ENCODE measurements at places on chromosomes 2 and 18. TPM values are rescaled to one million over a fixed set of nuclear protein-coding genes. Genes with fewer than 3 reads are reported as not detected.

DNA sequence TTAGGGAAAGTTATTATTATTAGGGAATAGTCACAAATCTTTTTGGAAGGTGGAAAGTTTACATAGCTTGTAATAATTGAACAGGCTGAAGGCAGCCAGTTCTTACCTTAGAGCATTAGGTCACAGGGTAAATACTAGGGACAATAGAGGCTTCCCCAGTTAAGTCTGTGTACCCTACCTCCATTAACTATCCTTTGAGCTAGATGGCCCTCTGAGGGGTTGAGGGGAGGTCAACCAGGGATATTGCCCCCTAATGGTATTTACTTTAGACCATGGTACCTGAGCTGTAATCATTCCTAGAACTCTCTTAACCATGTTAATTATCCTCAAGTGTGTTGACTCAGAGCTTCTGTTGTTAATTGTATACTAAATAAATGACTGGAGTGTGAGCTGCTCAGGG lies 120.5 kb upstream of the SCN7A start:
- peaks cover 12% of the 10 kb centered on the region for H3K4me1 ChIP-seq
- H3K27me3 ChIP-seq: peaks cover 13% of the 10 kb centered on the region
- no peak overlapping the region for H3K27ac ChIP-seq
- no peak for DNase-seq
- H3K36me3 ChIP-seq: no peaks in the 10 kb centered on the region
- no peak overlapping the region for H3K4me3 ChIP-seq

The HAAO gene
- total RNA-seq: 1.0 TPM

The ZBTB7C gene
- not detected for total RNA-seq

GRCh38 chr2:39455826-39456225 lies 18.7 kb upstream of the MAP4K3 start:
- H3K36me3 ChIP-seq: peaks cover 13% of the 10 kb centered on the region
- H3K27me3 ChIP-seq: no peaks in the 10 kb centered on the region
- DNase-seq: no peak
- H3K4me1 ChIP-seq: peaks cover 4% of the 10 kb centered on the region
- no peak overlapping the region for H3K4me3 ChIP-seq

The GAREM1 gene
- total RNA-seq: not detected

GRCh38 chr18:51137891-51138290 lies 59.6 kb downstream of the MEX3C start:
- no peak overlapping the region for H3K4me3 ChIP-seq
- DNase-seq: no peak
- no peaks in the 10 kb centered on the region for H3K36me3 ChIP-seq
- H3K27me3 ChIP-seq: no peaks in the 10 kb centered on the region
- H3K4me1 ChIP-seq: peaks cover 3% of the 10 kb centered on the region

DNA sequence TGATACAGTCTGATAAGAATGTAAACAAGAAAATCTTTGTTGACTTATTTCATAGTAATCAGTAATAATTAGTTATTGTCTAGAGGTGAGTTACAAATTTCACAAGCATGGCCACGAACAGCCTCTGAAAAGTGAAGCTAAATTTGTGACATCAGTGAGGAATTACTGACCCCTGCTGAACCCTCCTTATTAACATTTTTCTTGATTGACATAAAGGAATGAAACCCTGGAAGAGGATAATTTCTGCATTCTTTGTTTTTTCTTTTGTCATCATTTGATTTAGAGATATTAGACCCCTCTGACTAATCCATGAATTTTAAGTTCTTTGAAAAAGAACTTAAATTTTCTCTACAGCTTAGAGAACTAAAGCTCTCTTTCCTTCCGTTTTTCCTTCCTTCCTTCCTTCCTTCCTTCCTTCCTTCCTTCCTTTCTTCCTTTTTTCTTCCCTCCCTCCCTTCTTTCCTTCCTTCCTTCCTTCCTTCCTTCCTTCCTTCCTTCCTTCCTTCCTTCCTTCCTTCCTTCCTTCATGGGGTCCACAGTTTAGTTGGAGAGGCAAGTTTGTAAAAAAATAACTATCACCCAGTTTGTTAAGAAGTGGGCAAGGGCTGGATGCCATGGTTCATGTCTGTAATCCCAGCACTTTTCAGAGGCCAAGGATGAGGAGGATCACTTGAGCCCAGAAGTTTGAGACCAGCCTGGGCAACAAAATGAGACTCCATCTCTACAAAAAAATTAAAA lies 387.0 kb downstream of the MTX2 start:
- no peak overlapping the region for H3K4me3 ChIP-seq
- H3K27me3 ChIP-seq: peaks cover 30% of the 10 kb centered on the region
- DNase-seq: no peak
- H3K27ac ChIP-seq: no peak overlapping the region
- H3K4me1 ChIP-seq: peaks cover 16% of the 10 kb centered on the region

DNA sequence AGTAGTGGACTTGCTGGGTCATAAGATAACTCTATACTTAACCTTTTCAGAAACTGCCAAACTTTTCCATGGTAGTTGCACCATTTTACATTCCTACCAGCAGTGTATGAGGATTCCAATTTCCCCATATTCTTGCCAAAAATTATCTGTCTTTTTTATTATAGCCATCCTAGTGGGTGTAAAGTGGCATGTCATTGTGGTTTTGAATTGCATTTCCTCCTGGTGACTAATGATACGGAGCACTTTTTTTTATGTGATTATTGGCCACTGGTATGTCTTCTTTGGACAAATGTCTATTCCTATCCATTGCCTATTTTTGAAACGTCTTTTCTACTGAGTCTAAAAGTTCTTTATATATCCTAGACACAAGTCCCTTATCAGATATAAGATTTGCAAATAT lies 44.3 kb downstream of the CACNB4 start:
- H3K27ac ChIP-seq: no peak overlapping the region
- H3K4me1 ChIP-seq: peaks cover 2% of the 10 kb centered on the region
- H3K27me3 ChIP-seq: no peaks in the 10 kb centered on the region
- no peaks in the 10 kb centered on the region for H3K36me3 ChIP-seq
- no peak overlapping the region for H3K4me3 ChIP-seq
- DNase-seq: no peak

The FAM237A gene
- not detected for total RNA-seq

The C1QL2 gene
- total RNA-seq: not detected

The DOK6 gene
- total RNA-seq: not detected

- H3K27me3 ChIP-seq: peaks cover 64% of the 10 kb centered on the region
- no peaks in the 10 kb centered on the region for H3K36me3 ChIP-seq
- H3K27ac ChIP-seq: no peak overlapping the region
- DNase-seq: no peak
- H3K4me1 ChIP-seq: peaks cover 5% of the 10 kb centered on the region
Observed at GRCh38 chr18:78971511-78972245, 7.9 kb upstream of the SALL3 start.

GRCh38 chr2:23859983-23860382 lies 66.9 kb downstream of the ATAD2B start:
- no peaks in the 10 kb centered on the region for H3K27me3 ChIP-seq
- peaks cover 7% of the 10 kb centered on the region for H3K36me3 ChIP-seq
- H3K4me3 ChIP-seq: no peak overlapping the region
- H3K4me1 ChIP-seq: no peaks in the 10 kb centered on the region

The TUBA3E gene
- total RNA-seq: not detected

GRCh38 chr2:41906338-41906725 lies 141.5 kb upstream of the PKDCC start:
- H3K27ac ChIP-seq: no peak overlapping the region
- no peaks in the 10 kb centered on the region for H3K36me3 ChIP-seq
- no peak overlapping the region for H3K4me3 ChIP-seq
- H3K27me3 ChIP-seq: peaks cover 17% of the 10 kb centered on the region

- H3K4me3 ChIP-seq: no peak overlapping the region
- no peaks in the 10 kb centered on the region for H3K36me3 ChIP-seq
- DNase-seq: no peak
- H3K27ac ChIP-seq: no peak overlapping the region
- no peaks in the 10 kb centered on the region for H3K4me1 ChIP-seq
Observed at GRCh38 chr2:190819840-190820301, 60.8 kb upstream of the GLS start.

GRCh38 chr2:183000846-183001245 lies 37.4 kb downstream of the NCKAP1 start:
- DNase-seq: no peak
- H3K36me3 ChIP-seq: no peaks in the 10 kb centered on the region
- no peak overlapping the region for H3K4me3 ChIP-seq
- H3K27me3 ChIP-seq: no peaks in the 10 kb centered on the region

- H3K27ac ChIP-seq: peak overlapping the region; percentile 98
- peak overlapping the region; percentile 94 for H3K4me3 ChIP-seq
- no peaks in the 10 kb centered on the region for H3K27me3 ChIP-seq
- no peak for DNase-seq
- H3K4me1 ChIP-seq: peaks cover 33% of the 10 kb centered on the region
Observed at GRCh38 chr2:190882411-190882766, 1.8 kb downstream of the GLS start.

GRCh38 chr18:23689616-23690504 lies 607 bp downstream of the LAMA3 start:
- peak overlapping the region; percentile 48 for H3K4me3 ChIP-seq
- H3K4me1 ChIP-seq: peaks cover 5% of the 10 kb centered on the region
- peaks cover 29% of the 10 kb centered on the region for H3K27me3 ChIP-seq
- peak; percentile 11 for DNase-seq
- H3K36me3 ChIP-seq: no peaks in the 10 kb centered on the region

DNA sequence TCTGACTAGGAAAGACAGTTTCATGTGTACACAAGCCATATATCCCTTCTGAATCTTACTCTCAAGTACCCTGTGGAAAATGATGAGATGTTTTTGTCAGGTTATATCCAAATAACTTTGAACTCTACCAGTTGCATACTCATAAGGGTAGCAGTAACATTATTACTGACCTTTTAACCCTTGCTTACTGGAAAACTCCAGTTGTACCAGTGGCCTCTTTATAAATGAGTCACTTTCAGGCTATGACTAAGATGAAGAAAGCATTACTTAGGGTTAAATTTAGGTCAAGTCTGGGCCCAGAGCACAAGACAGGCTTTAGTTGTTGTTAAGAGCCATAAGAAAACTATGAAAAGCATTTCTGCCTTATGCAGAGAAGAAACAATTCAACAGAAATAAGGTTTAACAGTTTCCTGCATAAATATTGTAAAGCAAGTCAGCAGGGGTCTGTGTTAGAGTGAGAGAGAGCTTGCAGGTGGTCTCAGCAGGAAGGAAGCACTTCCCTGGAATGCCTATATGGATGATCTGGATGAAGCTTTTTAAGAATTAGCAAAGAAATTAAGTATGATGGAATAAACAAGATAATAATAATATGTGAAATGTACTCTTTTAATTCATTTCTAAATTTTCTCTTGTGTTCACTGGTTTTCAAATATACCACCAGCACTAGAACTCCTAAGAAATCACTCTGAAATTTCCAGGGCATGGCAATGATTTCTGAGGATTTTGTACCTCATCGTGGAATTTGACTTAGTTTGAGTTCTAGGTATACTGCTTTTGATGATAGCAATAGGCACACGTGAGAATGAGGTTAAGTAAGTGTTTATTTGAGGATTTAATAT lies 126.6 kb downstream of the UBE2E3 start:
- no peaks in the 10 kb centered on the region for H3K27me3 ChIP-seq
- DNase-seq: peak; percentile 54
- peak overlapping the region; percentile 89 for H3K27ac ChIP-seq

DNA sequence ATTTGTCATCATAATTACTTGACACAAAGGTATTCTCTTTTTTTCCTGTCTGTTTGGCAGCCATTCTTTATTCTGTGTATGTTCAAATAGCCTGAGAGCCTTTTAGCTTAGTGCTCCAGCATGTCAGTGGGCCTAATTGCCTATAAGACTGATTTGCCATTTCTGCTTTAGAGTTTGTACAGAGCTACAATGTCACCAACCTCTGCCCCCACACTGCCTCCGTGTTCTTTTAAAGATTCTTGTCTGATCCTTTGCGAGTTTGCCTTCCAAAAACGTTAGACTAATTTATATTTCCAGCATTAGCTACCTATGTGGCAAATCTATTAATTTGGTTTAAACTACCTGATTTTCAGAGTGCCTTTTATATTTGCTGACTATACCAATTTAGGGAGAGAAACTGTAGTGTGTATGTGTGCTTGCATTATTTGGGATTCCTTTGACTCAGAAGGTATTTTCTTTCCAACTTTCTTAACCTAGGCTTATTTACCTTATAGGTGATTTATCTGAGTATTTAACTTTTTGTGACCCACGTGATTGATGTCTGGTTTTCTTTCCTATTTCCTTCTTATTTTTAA lies 70.8 kb downstream of the FAM117B start:
- H3K36me3 ChIP-seq: peaks cover 26% of the 10 kb centered on the region
- H3K27ac ChIP-seq: peak overlapping the region; percentile 91

- H3K27me3 ChIP-seq: no peaks in the 10 kb centered on the region
- H3K4me3 ChIP-seq: no peak overlapping the region
- peak overlapping the region; percentile 60 for H3K27ac ChIP-seq
- peaks cover 33% of the 10 kb centered on the region for H3K36me3 ChIP-seq
- peaks cover 39% of the 10 kb centered on the region for H3K4me1 ChIP-seq
- no peak for DNase-seq
Observed at GRCh38 chr2:143217512-143218115, 88.4 kb downstream of the ARHGAP15 start.

DNA sequence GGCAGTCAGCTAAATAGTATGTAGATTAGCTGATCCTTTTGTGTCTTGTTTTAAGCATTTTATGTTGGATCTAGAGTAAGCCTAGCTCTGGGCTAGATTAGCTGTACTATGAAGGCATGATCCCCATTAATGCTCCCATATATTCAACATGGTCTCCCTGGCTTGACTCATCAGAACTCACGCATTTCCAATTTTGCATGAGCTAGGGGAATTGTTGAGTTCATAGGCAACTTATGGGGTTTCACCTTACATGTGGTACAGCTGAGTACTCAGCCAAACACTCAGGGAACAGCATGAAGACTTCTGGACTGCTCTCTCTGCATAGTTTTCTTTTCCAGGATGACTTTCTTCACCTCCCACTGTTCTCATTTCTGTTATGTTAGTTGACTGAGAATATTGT lies 248.2 kb downstream of the TMX3 start:
- H3K4me1 ChIP-seq: peaks cover 4% of the 10 kb centered on the region
- H3K27ac ChIP-seq: no peak overlapping the region
- no peaks in the 10 kb centered on the region for H3K36me3 ChIP-seq
- DNase-seq: no peak
- no peak overlapping the region for H3K4me3 ChIP-seq
- no peaks in the 10 kb centered on the region for H3K27me3 ChIP-seq

The STPG4 gene
- not detected for total RNA-seq

The ABCB11 gene
- not detected for total RNA-seq

DNA sequence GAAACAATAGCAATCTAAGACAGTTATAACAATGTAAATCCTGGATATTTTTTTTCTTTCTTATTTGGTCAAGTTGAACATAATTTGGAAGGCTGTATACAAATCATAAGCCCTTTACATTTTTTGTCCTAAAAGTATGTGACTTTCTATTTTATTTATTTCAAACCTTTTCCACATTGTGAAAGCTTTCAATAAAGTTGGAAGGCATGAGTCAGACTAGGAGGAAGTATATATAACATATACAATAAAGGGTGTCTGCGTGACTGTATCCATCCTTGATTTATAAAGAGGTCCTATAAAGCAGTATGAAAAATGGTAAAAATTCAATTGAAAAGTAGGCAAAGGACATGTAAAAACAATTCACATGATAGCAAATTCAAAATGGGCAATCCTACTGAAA lies 44.4 kb downstream of the CRACDL start:
- peaks cover 4% of the 10 kb centered on the region for H3K27me3 ChIP-seq
- H3K4me3 ChIP-seq: no peak overlapping the region
- H3K36me3 ChIP-seq: no peaks in the 10 kb centered on the region
- H3K4me1 ChIP-seq: no peaks in the 10 kb centered on the region
- no peak for DNase-seq

All from activated CD8-positive, alpha-beta T cell treated with anti-CD3 and anti-CD28 coated beads for 36 hours (primary cell).